ENCODE measurements at places on chromosomes 12 and 14.

DNA sequence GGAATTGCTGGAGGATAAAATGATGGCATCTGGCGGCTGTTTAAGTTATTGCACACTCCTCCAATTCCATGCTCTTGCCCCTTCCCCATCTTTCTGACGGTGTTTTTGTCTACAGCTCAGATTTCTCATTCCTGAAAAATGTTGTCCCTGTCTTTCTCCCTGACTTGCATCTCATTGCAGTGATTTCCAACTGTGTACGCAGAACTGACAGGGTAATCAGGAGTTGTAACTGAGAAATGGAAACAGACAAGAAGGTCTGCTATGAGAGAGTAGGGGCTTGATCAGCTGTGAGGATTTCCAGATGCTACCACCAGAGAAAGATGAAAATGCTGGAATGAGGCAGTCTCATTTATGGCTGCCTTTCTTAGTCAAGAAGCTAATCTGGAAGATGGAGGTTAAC is 1.3 kb downstream of the ERP27 start:
- no peak overlapping the region for H3K27ac ChIP-seq
- H3K4me3 ChIP-seq, result no peak overlapping the region
- no peaks in the 10 kb centered on the region for H3K27me3 ChIP-seq
- no peaks in the 10 kb centered on the region for H3K4me1 ChIP-seq

GRCh38 chr14:32256576-32256975 is 53.5 kb upstream of the RNU6-8 start:
- no peaks in the 10 kb centered on the region for H3K27me3 ChIP-seq
- peak overlapping the region; percentile 57 for H3K27ac ChIP-seq
- no peak overlapping the region for H3K4me3 ChIP-seq
- peaks cover 8% of the 10 kb centered on the region for H3K4me1 ChIP-seq
- DNase-seq, result peak; percentile 23

- H3K36me3 ChIP-seq, result no peaks in the 10 kb centered on the region
- DNase-seq, result peak; percentile 20
- no peak overlapping the region for H3K4me3 ChIP-seq
- H3K4me1 ChIP-seq, result no peaks in the 10 kb centered on the region
Measured at GRCh38 chr14:56482310-56482911, 97.2 kb upstream of the TMEM260 start.

- no peaks in the 10 kb centered on the region for H3K36me3 ChIP-seq
- no peaks in the 10 kb centered on the region for H3K27me3 ChIP-seq
- H3K27ac ChIP-seq, result no peak overlapping the region
- DNase-seq, result no peak
- H3K4me3 ChIP-seq, result no peak overlapping the region
Measured at GRCh38 chr14:99327050-99327449, 55.1 kb upstream of the BCL11B start.

DNA sequence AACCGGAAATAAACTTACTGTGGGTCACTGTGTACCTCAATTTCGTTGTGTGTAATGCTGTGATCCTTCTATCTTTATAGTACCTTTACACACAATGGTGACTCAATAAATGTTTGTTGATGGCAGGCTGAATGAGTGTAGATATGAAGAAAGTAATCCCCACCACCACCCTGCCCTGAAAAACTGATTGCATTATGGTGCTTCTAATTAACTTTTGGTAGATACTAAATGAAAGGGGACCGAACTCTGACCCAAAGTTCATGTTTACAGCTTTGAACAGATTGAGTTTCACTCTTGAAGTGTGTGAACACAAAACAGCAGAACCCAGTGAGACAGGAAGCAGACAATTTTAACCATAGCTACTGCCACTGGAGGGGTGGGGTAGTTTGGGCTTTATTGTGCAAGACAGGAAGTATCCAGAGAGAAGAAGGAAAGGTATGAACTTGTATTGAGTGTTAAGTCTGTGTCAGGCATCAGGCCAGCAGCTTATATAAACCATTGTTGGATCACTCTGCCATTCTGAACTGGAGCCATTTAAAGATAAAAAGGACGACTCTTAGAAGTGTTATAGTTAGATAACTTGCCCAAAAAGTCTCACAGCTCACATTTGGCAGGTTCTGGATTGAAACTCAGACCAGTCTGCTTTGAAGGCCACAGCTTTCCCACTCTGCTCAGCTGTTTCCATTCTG is 197.0 kb upstream of the AMIGO2 start:
- H3K4me1 ChIP-seq, result peaks cover 23% of the 10 kb centered on the region
- no peak overlapping the region for H3K4me3 ChIP-seq
- H3K27me3 ChIP-seq, result no peaks in the 10 kb centered on the region
- peak overlapping the region; percentile 46 for H3K27ac ChIP-seq

GRCh38 chr12:40123496-40123895 is 17.6 kb upstream of the SLC2A13 start:
- no peaks in the 10 kb centered on the region for H3K27me3 ChIP-seq
- no peak for DNase-seq
- no peak overlapping the region for H3K4me3 ChIP-seq
- H3K27ac ChIP-seq, result no peak overlapping the region
- H3K4me1 ChIP-seq, result no peaks in the 10 kb centered on the region
- H3K36me3 ChIP-seq, result no peaks in the 10 kb centered on the region

DNA sequence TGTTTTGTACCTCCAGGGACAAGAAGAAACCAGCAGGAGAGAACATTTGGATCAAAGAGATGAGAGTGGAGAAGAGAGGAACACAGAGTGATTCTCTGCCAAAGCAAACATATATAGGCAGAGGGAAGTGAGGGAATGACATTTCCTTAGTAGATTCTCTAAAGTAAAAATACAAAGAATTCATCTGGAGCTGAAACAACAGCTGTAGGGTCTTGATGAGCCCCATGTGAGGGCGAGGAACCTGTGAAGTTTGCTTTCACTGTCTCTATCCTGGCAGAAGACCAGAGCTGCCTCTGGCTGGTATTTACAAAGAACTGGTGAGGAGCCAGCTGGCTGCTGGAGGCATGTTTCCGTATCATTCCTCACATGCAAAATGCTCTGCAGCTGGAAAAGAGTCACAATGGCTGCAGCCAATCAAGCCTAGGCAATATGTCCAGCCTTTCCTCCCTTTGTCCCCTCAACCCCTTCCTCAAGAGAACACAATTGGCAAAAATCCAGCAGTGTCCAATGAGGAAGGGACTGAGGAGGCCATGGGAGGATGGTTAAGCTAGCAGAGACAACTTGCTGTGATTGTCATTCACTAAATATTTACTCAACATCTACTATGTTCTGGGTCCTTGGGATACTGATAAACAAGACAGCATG is 122.5 kb downstream of the PHLDA1 start:
- DNase-seq, result peak; percentile 97
- peak overlapping the region; percentile 38 for H3K27ac ChIP-seq
- no peaks in the 10 kb centered on the region for H3K27me3 ChIP-seq

DNA sequence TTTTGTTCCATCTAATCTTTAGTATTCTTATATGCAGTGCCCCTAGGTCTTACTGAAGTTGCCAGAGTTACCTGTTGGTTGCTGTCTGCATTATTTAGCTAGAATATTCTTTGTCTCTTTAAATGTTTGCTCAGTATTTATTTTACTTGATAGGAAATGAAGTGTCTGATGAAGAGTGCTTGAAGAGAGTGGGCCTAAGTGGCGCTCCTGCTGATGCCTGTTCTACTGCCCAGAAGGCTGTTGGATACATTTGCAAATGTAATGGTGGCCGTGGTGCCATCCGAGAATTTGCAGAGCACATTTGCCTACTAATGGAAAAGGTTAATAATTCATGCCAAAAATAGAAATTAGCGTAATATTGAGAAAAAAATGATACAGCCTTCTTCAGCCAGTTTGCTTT is 18.9 kb downstream of the CMAS start:
- no peaks in the 10 kb centered on the region for H3K27me3 ChIP-seq
- H3K27ac ChIP-seq, result no peak overlapping the region
- DNase-seq, result no peak
- peaks cover 26% of the 10 kb centered on the region for H3K36me3 ChIP-seq
- H3K4me1 ChIP-seq, result peaks cover 3% of the 10 kb centered on the region
- no peak overlapping the region for H3K4me3 ChIP-seq

GRCh38 chr12:109443794-109444193 is 33.3 kb downstream of the KCTD10 start:
- no peak for DNase-seq
- no peaks in the 10 kb centered on the region for H3K27me3 ChIP-seq
- H3K4me1 ChIP-seq, result no peaks in the 10 kb centered on the region
- H3K4me3 ChIP-seq, result no peak overlapping the region
- peaks cover 7% of the 10 kb centered on the region for H3K36me3 ChIP-seq
- H3K27ac ChIP-seq, result no peak overlapping the region

- peak within 1 kb of the TSS; percentile 69 for H3K4me3 ChIP-seq
- H3K36me3 ChIP-seq, result no peaks in the 10 kb centered on the region
- H3K27ac ChIP-seq, result peak within 1 kb of the TSS; percentile 97
- peaks cover 4% of the 10 kb centered on the region for H3K4me1 ChIP-seq
Measured at GRCh38 chr12:49740930-49741881, at the start of gene TMBIM6. TMBIM6 (plus strand) TSS chr12:49741557; CDS start chr12:49752494, 10,937 bp downstream.

DNA sequence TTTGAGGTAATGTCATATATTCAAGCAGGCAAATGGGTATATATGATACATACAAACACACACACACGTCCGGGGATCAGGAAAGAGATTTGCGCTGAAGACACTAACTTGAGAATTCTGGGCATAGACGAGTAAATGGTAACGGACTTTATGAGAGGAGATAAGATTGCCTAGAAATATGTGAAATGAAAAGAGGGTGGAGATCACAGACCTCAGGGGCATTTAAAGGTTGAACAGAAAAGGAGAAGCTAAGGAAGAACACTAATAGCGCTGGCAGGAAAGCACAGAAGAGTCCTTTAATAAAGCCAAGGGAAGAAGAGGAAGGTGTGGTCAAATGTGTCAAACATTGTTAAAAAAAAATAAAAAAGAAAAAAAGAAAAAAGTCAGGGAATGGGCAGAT is 13.1 kb downstream of the CRY1 start:
- H3K4me1 ChIP-seq, result no peaks in the 10 kb centered on the region
- no peak overlapping the region for H3K27ac ChIP-seq
- H3K36me3 ChIP-seq, result no peaks in the 10 kb centered on the region
- no peak overlapping the region for H3K4me3 ChIP-seq
- H3K27me3 ChIP-seq, result no peaks in the 10 kb centered on the region

DNA sequence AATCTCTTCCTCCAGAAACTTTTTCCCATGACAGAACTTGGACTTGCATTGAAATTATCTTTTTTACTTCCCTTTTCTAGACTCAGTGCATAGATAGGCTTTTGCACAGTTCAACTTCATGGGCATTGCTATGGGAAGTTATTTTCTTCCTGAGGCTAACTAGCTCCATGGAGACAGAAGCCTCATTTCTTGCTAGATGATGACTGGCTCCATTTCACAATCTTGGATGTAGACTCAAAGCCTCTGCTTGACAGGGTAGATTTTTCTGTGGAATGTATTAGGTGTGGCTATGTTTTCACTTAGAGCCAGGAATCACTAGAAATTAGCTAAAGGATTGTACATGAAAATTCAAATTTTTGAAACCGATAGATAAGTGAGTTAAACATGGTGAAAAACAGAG is 884.1 kb upstream of the MGAT4C start:
- H3K4me3 ChIP-seq, result no peak overlapping the region
- no peak overlapping the region for H3K27ac ChIP-seq
- no peak for DNase-seq
- no peaks in the 10 kb centered on the region for H3K36me3 ChIP-seq

- H3K4me1 ChIP-seq, result no peaks in the 10 kb centered on the region
- no peaks in the 10 kb centered on the region for H3K27me3 ChIP-seq
- no peaks in the 10 kb centered on the region for H3K36me3 ChIP-seq
Measured at GRCh38 chr12:70983692-70984091, 63.2 kb upstream of the PTPRR start.

DNA sequence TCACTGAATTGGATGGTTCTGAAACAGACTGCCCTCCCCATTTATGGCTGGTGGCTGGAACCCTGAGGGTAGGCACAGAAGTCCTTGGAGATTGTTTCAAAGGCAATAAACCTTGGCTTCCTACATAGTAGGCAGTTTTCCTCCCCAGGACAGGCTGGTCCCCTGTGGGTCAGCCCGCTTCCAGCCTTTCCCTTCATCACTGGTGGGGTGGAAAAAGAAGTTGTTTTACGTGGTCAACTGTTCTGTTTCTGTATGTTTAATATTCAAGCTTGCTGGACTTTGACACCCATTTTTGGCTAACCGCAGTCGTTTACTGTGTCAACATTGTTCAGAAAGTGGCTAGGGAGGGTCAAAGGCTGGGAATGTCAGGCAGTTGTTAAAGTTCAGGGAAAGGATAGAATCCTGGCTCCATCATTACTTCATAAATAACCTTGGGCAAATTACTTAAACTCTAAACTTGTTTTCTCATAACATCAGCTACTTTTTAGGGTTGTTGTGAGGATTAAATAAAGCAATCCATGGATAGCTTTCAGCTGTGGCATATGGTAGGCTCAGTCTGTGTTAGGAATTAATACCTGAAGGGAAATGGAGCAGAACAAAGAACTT is 2.4 kb downstream of the KLHDC2 start:
- H3K36me3 ChIP-seq, result peaks cover 4% of the 10 kb centered on the region
- peaks cover 29% of the 10 kb centered on the region for H3K4me1 ChIP-seq
- no peak overlapping the region for H3K27ac ChIP-seq
- H3K4me3 ChIP-seq, result no peak overlapping the region
- no peaks in the 10 kb centered on the region for H3K27me3 ChIP-seq

DNA sequence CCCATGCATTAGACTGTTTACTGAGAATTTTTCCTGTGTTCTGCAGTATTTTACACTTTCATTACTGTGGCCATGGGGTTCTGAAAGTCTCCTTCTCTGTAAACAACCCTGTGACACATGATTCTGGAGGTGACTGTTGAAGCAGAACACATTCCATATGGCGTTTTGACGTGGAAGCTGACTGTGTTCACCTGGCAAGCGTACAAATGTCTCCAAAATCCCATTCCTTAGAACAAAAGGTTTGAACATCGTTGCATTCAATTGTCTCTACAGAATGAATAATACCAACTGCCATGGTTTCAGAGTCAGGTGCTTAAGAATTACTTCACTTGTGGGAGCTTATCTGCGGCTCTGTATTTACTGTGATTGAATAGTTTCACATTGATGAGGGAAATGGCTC is 485.6 kb upstream of the TMEM132C start:
- no peaks in the 10 kb centered on the region for H3K4me1 ChIP-seq
- H3K27ac ChIP-seq, result no peak overlapping the region
- no peak for DNase-seq
- no peaks in the 10 kb centered on the region for H3K27me3 ChIP-seq
- H3K4me3 ChIP-seq, result no peak overlapping the region

GRCh38 chr12:131941987-131942341 is 7.8 kb upstream of the EP400 start:
- no peaks in the 10 kb centered on the region for H3K4me1 ChIP-seq
- no peak for DNase-seq
- no peak overlapping the region for H3K27ac ChIP-seq
- H3K4me3 ChIP-seq, result no peak overlapping the region

DNA sequence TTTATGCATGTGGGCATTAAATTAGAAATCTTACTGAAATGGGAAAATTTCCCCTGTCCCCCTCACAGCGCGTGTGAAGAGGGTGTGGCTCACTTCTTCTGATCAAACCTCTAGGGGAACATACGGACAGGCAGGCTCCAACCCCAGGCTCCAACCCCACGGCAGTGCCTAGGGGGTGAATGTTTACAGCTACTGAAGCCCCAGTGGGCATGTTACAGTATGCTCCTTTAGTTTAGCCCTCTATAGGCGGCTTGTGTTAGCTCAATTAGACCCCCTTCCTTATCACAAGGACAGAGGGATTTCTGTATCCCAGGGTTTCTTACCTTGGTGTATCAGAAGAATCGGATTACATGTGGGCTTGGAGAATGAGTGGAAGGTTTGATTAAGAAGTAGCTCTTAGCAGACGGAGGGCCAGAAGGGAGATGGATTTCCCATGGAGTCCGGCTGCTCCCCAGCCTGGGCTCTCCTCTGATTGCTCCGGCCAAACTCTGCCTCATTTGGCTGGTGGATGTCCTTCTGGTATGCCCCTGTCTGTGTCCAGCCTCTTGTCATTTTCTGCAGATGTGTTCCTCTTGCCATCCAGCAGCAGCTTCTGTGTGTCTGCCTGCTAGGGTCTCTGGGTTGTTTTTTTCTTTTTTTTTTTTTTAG is 223.7 kb downstream of the TMTC2 start:
- no peak overlapping the region for H3K4me3 ChIP-seq
- no peaks in the 10 kb centered on the region for H3K4me1 ChIP-seq
- no peak for DNase-seq
